Activated naive CD4-positive, alpha-beta T cell (primary cell): ENCODE measurements at places on chromosomes 6 and 20.
A peak's percentile ranks its signal among the peaks of the same experiment; 100 is the strongest.

DNA sequence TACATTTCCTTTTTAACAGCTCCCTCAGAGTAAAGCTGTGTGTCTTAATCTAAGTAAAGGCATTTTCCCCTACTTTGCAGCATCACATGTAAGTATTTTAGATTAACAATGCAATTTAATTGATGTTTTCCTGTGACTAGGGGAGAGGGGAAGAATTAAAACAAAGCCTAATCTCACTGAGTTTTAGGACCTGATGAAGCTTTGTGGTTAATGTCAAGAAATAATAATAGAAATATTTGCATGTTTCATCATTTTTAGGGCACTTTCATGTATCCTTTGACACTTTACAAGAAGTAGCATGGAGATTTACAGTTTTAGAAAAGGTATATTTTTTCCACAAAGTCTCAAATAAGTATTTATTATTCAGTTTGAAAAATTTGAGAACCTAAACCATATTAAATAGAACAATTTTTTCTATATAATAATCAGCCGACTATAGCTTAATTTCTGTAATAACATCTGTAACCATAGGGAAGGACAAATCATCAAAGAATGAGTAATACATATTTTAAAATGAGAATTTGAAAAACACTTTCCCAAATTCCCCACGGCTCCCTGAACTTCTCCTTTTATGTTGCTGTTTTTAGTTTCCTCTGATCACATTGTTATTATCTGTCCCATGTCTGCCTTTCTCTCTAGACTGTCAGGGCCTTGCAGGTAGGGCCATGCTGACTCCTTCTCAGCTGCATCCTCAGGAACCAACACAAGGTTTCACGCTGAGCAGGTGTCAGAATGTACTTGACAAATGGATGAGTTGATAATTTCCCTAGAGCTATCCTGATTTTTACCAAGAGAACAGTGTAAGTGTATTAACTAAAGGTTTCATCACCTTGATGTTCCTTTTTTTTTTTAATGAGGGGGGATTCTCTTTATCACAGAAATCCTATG lies 338.1 kb downstream of the SYNE1 start:
- no peak for DNase-seq

DNA sequence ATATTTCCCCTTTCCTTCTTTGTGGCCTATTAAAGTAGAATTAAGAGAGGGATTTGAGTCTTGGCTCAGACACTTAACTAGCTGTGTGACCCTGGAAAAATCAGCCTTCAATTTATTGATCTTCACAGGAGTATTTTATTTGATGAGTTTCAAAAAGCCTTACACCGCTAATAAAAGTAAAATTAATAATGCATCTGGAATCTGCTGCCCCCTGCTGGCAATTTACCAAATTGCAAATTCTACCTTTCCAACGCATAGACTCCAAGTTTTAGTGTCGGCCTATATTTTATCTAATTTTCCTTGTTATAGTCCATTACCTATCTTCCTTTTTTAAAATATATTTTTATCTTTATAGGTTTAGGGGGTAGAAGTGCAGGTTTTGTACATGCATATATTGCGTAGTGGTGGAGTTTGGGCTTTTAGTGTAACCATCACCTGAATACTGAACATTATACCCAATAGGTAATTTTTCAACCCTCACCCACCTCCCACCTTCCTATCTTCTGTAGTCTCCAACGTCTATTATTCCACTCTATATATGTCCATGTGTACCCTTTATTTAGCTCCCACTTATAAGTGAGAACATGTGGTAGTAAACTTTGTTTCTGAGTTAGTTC lies 46.3 kb downstream of the GOPC start:
- DNase-seq: peak; percentile 46

- DNase-seq: no peak
Observed at GRCh38 chr20:34506480-34506879, 9.7 kb upstream of the DYNLRB1 start.

DNA sequence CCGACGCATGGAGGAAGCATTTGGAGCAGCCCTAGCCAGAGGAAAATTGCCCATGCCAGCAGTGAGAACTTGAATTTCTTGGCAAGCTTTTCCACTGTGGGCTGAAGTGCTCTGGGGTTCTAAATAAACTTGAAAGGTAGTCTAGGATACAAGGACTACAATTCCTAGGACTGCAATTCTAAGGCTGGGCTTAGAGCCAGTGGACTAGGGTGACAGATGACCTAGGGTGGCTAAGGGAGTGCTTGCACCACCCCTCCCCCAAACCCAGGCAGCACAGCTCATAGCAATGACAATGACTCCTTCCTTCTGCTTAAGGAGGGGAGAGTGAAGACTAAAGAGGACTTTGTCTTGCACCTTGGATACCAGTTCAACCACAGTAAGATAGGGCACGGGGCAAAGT lies 122.3 kb downstream of the THBS2 start:
- DNase-seq: no peak

DNA sequence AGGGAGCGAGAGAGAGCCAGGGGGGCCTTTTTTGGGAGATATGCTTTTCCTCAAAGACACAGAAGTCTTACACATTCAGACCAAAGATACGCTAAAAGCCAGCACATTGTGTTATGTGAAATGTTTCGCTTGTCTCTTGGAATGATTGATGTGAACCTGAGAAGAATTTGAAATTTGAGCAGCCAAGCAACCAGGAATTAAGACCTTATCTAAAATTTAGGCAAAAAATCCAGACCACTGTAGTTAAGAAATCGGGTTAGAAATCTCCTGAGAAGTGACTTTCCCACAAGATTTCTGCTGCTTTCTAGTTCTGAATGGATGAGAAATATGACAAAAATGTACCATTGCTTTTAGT lies 223.2 kb upstream of the GMDS start:
- no peak for DNase-seq

GRCh38 chr20:41152108-41152757 lies 14.9 kb downstream of the PLCG1 start:
- no peak for DNase-seq

GRCh38 chr6:145882121-145882531 lies 67.5 kb upstream of the FBXO30 start:
- no peak for DNase-seq

DNA sequence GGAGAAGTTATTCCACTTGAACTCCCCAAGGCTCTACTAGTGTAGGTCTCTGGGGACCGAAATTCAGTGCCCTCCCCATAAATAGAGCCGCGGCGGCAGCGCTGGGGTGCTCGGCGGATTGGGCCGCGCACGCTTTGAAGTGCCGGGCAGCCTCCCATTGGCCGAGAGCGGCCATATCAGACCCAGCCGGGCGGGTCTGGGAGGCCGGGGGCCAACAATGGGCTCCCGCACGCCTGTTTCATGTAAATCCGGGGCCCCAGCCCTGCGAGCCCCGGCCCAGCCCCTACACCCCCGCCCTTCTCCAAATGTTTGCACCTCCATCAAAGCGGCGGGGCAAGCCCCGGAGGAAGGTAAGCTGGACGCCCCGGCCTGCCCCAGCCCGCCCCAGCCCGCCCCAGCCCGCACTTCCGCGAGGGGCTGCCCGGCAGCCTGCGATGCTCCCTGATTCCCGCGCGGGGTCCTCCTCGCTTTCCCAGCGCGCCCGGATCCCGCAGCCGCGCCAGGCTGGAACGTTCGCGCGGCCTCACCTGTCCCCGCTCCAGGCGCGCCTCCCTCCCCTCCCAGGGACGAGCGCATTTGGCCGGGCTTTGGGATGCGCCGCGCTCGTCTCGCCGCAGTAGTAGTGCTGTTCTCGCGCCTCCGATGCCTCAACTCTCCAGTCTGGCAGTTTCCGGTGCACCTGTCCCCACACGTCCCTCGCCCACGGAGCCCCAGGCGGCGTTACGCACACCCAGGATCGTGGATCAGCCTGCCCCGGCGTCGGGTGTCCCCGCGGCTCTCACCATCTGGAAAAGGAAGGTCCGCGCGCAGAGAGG lies at the start of gene TBXT:
TBXT (minus strand) TSS at position 51 of the 815 bp plus-strand sequence. CDS start 260 bp downstream, outside the sequence.
- DNase-seq: no peak

DNA sequence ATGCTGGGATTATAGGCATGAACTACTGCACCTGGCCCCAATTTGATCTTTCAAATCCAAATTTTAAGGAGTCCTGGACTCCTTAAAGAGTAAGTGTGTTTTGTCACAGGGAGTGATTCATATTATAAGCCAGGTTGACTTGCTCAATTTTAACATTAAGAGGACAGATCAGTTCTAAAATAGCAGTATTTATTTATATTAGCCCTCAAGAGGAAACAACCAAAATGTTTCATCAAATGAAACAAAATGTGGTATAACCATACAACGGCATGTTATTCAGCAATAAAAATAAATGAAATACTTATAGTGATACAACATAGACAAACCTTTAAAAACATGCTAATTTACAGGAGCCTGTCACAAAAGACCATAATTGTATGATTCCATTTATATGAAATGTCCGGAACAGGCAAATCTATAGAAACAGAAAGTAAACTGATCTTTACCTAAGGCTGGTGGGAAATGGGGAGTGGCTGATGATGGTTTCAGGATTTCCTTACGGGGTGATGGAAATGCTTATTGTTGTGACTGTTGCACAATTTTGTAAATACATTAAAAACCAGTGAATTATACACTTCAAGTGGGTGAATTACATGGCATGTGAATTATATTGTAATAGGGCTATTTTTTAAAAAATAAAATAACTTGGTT lies 637.4 kb downstream of the MMUT start:
- DNase-seq: no peak

- no peak for DNase-seq
Observed at GRCh38 chr6:137261761-137262160, 42.6 kb upstream of the IFNGR1 start.

DNA sequence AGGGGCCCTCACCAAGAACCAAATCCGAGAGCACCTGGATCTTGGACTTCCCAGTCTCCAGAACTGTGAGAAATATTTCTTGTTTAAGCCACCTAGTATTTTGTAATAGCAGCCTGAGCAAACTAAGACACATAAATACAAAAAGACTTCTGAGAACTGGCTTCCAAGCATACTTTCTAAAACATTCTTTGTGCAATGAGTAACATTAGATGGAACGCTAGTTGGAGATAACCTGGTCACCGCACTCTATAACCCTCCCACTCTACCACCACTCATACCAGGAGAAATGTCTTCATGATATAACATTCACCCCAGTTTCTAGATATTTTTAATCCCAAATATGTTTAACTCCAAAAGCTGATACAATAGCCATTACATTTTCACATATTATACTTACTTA lies 169.5 kb upstream of the THEMIS start:
- DNase-seq: no peak

DNA sequence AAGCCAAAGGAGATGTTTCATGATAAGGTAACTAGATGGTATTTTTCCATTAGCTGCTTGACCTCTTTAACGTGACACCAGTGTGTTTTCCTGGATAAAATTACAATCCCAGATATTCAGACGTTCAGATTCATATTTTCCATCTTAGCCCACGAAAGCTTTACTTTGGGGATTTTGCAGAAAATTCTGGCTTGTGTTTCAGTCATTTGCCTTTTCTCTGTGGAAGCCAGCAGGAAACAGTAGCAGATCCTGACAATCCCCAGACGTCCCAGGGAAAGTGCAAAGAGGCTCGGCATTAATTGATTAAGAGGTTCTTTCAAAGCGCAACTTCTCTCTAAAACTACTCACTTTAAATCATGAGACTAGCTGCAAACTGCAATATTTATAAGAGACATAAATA lies 243.6 kb downstream of the UST start:
- no peak for DNase-seq

DNA sequence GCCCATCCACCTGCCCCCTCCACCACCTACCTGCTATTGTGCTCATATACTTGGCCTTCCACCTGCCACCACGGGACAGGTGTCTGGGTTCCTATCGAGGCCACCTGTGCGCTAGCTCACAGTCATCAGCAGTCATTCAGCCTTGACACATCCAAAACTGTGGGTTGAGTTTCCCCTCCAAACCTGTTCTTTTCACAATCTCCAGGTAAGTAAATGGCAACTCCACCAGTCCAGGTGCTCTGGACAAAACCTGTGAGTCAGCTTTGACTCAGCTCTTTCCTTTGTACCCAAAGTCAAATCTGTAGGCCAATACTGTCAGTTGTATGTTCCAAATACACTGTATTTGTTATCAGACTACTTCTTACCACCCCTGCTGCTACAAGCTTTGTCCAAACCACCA lies 52.6 kb downstream of the SPTLC3 start:
- no peak for DNase-seq

DNA sequence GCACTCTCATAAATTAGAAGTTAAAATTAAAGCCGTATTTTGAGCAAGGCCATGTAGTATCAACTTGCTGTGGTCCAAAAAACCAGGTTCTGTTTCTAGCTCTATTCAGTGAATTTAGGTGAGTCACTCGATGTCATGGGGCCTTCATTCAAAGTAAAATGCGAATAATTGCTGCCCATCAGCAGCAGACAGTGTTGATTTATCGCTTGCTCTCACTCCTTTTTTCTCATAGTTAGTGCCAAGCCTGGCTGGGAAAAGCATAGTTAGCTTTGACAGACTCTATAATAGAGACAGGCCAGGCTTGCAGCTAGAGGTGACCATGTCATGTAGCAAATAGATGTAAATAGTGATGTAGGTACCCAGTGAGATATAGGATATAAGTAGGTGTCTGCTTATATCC lies 136.0 kb downstream of the EDN1 start:
- no peak for DNase-seq

- no peak for DNase-seq
Observed at GRCh38 chr6:12890171-12890790, 173.7 kb downstream of the PHACTR1 start.

DNA sequence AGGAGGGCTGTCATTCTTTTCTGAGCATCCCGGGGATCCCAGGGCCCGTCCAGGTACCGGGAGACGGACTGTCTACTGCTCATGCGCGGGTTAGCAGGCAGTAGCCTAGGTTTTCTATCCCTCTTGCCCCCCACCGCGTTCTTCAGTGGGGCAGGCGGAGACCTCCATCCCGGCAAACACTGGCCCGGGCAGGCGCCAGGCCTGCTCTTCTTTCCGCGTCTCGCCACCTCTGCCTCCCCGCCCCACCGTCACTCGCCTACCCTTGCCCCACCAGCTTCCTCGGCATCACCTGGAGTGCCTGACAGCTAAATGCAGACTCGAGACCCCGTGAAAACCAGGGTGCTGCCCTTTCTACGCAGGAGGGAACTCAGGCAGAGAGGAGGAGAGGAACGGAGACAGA lies 1937.7 kb upstream of the DEFB115 start:
- no peak for DNase-seq

DNA sequence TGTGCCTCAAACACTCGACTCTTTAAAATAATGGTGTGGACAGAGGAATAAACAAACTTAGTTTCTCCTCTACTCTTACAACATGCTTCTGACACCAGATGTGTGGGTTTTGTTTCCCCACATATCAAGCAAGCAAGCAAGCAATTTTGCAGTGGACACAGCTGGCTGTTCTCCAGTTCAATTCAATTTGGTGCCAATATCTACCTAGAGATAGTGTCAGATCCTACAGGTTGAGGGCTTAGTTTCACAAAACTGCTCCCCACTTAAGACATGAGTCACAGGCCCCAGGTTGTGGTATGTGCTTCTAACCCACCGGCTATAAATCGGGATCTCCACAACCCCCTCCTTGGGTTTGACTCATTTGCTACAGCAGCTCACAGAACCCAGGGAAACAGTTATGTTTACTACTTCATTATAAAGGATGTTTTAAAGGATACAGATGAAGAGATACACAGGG lies 131.4 kb upstream of the TRAF3IP2 start:
- no peak for DNase-seq

DNA sequence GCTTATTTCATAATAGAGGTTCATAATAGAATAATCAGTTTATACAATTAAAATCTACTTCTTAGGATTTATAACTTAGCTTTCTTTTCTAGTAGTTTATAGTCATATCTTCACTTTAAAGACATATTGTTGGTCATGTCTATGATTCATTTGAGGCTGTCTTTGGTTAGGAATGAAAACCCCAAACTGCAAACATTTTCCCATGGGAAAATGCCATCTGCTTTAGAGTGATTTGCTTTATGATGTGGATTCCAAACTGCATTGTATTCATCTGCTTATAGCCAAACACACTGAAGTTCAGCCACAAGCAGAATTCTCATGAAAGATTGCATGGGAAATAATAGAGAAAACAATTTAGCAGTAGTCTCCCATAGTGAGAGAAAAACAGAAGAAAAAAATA lies 128.0 kb downstream of the RFPL4B start:
- DNase-seq: no peak
